ENCODE measurements at places on chromosomes 1 and 21.

DNA sequence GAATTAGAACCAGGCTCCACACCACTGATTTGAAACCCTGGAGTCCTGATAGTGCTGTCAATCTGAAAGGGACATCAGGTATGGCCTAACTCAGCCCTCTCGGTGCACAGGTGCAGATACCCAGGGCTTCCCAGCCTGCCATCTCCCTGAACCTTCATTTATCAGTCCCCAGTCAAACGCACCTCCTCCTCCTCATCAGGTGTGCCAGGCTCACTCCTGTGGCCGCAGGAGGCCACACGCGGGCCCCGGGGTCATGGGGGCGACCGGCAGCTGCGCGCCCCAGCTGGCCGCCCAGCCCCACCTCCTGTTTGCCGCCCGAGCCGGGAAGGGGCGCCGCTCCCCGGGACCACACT lies 572 bp downstream of the FUCA1 start:
- no peak for DNase-seq

DNA sequence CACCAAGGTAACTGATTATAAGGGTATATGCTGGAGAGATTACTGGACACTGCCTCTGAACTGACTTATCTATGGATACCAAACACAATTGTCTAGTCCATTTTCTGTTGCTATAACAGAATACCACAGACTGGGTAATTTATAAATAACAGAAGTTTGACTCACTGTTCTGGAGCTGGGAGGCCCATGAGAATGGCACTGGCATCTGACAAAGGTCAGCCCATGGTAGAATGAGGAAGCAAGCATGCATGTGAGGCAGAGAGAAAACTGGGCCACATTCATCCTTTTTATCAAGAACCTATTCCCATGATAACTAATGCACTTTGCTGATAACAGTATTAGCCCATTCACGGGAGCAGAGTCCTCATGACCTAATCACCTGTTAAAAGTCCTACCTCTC lies 37.4 kb downstream of the FCER1A start:
- no peak for DNase-seq

DNA sequence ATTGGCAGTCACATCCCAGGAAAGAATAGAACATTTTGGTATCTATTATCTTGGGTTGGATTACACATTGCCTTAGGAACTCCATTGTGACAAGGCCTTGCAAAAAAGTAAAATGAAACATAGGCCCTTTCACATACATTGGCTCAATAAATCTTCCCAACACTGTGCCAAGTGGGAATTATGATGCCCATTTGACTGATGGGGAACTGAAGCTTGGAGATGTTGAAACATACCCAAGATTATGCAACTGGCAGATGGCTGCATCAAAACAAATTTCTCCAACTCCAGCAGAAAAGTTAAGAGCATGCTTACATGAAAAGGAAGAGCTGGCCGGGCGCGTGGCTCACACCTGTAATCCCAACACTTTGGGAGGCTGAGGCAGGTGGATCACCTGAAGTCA lies 26.9 kb downstream of the PLEKHO1 start:
- no peak for DNase-seq

DNA sequence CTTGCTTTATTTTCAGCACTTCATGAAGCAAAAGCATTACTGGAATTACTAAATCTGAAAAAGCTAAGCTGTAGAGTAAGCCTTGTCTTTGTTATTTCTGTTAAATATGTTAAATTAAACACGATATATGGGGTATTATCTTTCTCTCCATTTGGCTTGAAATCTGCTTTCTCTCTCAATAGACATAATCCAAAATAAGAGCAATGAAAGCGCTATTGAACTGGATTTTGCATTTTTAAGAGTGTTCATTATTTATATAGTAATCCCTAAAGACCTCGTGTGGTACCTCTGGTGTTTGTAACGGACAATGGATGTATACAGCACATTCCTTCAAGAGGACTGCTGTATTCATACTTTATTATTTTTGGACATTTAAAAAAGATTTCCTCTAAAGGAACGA lies 91.5 kb upstream of the KCNE2 start:
- DNase-seq = no peak

GRCh38 chr21:45880097-45881068 lies 101.2 kb upstream of the COL6A1 start:
- DNase-seq = peak; percentile 47

- no peak for DNase-seq
Observed at GRCh38 chr1:109827466-109827865, 63.7 kb upstream of the EPS8L3 start.

- DNase-seq = no peak
Observed at GRCh38 chr1:229007167-229007566, 263.7 kb upstream of the RAB4A start.

DNA sequence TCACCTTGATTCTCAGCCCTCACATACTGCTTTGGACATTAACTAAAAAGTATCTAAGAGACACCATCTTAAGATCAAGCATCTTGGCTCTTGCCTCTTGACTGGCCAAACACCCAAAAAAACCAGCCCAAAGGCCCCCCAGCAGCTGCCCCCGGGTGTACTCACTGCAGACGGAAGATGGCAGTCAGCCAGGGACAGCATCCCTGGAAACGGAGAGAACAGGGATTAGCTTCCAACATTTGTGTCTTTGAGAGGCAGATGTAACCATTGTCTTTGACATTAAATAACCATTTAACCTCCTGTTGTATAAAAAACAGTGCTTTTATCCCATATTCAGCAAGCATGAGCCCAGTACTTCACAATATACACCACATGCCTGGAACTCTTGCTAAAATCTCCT lies 11.3 kb downstream of the TMEM63A start:
- no peak for DNase-seq

DNA sequence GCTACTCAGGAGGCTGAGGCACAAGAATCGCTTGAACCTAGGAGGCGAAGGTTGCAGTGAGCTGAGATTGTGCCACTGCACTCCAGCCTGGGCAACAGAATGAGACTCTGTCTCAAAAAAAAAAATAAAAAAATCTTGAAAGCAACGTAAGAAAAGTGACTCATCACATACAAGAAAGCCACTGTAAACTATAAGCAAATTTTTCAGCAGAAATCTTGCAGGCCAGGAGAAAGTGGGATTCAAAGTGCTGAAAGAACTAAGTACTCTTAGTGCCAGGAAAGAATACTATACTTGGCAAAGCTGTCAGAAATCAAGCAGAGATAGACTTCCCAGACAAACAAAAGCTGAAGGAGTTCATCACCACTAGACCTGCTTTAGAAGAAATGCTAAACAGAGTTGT lies 4.4 kb upstream of the HMGN1 start:
- no peak for DNase-seq

GRCh38 chr21:45049714-45050344 lies 24.6 kb upstream of the ADARB1 start:
- no peak for DNase-seq

DNA sequence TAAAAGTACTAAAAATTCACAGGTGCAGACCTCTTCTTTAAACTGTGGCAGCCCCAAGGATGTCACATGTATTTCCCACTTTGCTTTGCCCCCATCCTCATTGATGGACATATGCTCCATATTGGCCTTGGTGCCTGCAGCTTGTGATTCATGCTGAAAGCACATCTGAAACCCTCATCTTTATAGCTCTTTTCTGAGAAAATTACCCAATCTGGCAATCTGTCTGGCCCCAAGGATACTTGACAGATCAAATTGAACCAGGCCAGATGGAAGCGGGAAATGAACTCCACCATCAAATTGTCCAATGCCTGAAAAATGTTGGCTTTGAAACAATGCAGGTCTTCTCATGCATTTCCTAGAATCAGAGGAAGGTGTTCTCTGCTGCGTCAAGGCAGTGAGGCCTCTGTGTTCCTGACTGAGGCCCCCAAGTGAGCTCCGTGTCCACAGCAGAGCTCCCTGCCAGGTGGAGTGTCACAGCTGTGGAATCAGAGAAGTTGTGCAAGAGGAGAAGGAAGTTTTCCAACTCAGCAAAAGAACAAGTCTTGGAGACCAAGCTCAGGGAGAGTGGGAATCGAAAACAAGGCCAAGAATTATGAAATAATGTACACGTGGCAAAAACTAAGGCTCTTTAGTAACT lies 323.7 kb downstream of the PLPP3 start:
- DNase-seq = no peak

- DNase-seq = no peak
Observed at GRCh38 chr21:31612894-31613785, 46.4 kb upstream of the SOD1 start.

GRCh38 chr1:84387480-84388163 lies 10.7 kb upstream of the DNASE2B start:
- peak; percentile 1 for DNase-seq

Data from iPS DF 19.7 (cell line).